ENCODE measurements at places on chromosomes 5 and 9. TPM values are rescaled to one million over a fixed set of nuclear protein-coding genes. Genes with fewer than 3 reads are reported as not detected.
A peak's percentile ranks its signal among the peaks of the same experiment; 100 is the strongest.

The SLC23A1 gene
- not detected for total RNA-seq

GRCh38 chr9:122042056-122042455, 51.1 kb downstream of the TTLL11 start:
- no peak overlapping the region for H3K4me3 ChIP-seq
- H3K27ac ChIP-seq = no peak overlapping the region
- H3K27me3 ChIP-seq = no peaks in the 10 kb centered on the region
- DNase-seq = no peak
- no peaks in the 10 kb centered on the region for H3K36me3 ChIP-seq

DNA sequence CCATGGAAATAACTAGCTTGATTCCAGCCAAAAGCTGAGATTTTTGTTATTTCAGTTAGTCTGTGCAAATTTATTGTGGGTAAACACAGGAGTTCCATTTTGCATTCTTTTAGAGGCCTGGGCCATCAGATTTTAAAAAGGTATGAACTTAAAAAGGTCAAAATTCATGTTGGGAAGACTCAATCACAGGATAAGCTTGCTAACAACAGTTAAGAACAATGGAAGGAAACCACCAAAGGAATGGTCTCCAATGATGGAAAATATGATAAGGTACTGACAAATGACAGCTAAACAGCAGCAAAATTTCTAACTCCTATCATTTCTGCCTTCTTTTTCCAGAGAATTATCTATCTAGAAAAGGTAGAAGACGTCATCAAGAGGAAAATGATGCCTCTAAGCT, 16.0 kb downstream of the ABITRAM start:
- H3K27ac ChIP-seq = no peak overlapping the region
- H3K4me1 ChIP-seq = peaks cover 5% of the 10 kb centered on the region
- no peaks in the 10 kb centered on the region for H3K27me3 ChIP-seq
- H3K36me3 ChIP-seq = peaks cover 16% of the 10 kb centered on the region
- H3K4me3 ChIP-seq = no peak overlapping the region

GRCh38 chr5:5331848-5332247, 90.6 kb upstream of the ICE1 start:
- H3K4me1 ChIP-seq = no peaks in the 10 kb centered on the region
- no peak for DNase-seq
- no peak overlapping the region for H3K4me3 ChIP-seq
- H3K27me3 ChIP-seq = no peaks in the 10 kb centered on the region

The PCDHB3 gene
- not detected for total RNA-seq

DNA sequence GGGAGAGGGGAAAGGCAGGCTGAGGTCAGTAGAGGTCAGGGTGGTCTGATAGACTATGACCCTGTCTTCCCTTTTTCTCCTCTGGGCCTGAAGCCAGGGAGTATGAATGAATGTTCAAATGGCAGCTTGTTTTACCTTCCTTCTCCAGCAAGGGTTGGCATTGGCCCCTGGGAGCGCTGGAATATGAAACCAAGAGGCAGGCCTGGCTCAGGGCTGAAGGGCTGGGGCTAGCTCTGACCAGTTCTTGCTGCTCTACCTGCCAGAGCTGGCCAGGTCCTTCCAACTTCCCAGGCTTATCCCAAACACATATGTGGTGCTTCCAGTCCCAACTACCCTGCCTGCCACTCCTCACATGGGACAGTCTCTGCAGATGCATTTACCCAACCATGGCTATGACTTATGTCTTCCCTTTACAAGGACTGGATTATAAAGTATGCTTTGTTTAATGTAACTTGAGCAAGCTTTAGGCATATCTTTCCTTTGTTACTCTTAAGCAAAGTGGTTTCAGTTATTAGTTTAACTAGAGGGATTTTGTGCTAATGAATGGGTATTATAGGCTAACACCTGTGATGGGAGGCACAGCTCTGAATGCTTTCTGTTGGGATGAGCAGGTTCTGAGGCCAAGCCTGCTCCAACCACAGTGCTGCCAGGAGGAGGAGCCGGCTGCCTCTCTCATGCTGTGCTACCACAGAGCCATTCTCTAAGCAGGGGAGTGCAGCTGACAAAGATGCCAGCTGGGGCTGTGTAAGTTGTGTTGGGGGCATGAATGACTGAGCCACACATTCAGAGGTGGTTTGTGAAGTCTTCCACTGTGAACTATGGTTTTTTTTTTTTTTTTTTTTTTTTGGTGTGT, 6.1 kb downstream of the CCNI2 start:
- no peaks in the 10 kb centered on the region for H3K4me1 ChIP-seq
- no peak overlapping the region for H3K4me3 ChIP-seq
- no peak for DNase-seq
- H3K36me3 ChIP-seq = no peaks in the 10 kb centered on the region
- H3K27ac ChIP-seq = no peak overlapping the region

The RNF183 gene
- not detected for total RNA-seq

The ZFP37 gene
- not detected for total RNA-seq

DNA sequence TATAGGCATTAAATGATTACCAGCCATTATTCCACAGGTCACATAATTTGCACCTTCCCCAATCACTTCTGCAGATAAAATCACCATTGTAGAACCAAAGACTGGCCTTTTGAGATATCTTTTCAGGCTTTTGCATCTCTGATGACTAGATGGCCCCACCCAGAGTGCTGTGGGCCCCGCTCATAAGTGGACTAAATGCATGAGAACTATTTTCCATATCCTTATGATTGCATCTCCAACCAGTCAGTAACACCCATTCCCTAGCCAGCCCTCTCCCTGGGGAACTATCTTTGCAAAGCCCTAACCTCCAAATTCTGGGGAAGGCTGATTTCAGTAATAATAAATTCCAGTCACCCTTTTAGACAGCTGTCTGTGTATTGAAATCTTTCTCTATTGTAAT, 53.5 kb upstream of the CDH9 start:
- no peak for DNase-seq
- H3K4me1 ChIP-seq = no peaks in the 10 kb centered on the region
- no peak overlapping the region for H3K4me3 ChIP-seq
- no peaks in the 10 kb centered on the region for H3K27me3 ChIP-seq

The STPG3 gene
- total RNA-seq = 0.61 TPM

The PCDHA7 gene
- total RNA-seq = not detected

The NUTM2G gene
- not detected for total RNA-seq

GRCh38 chr5:151239237-151239861, 13.6 kb upstream of the GM2A start:
- H3K36me3 ChIP-seq = no peaks in the 10 kb centered on the region
- peaks cover 90% of the 10 kb centered on the region for H3K4me1 ChIP-seq

DNA sequence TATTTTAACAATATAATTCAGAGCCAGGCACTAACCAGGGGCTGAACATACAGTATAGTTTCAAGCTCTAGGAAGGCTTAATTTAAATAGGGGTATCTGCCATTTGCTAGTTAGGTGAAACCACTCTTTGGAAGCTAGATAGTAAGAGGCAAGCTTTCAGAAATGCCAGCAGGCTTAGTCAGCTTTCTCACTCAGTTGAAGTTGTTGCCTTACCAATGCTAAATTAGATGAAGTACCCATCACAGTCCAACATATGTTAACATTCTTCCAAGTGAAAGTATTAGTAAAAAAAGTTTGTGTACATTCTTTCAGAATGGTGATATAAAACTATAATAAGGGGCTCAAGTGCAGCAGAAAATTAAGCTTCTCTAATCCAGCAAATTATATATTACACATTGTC, 215.0 kb downstream of the CNTLN start:
- DNase-seq = no peak
- no peaks in the 10 kb centered on the region for H3K27me3 ChIP-seq
- H3K27ac ChIP-seq = no peak overlapping the region

The DMRT3 gene
- not detected for total RNA-seq

GRCh38 chr5:158096835-158097234, 237.9 kb upstream of the CLINT1 start:
- no peaks in the 10 kb centered on the region for H3K36me3 ChIP-seq
- no peak overlapping the region for H3K27ac ChIP-seq
- no peaks in the 10 kb centered on the region for H3K27me3 ChIP-seq
- no peaks in the 10 kb centered on the region for H3K4me1 ChIP-seq
- no peak for DNase-seq

GRCh38 chr5:55737793-55738192, at the start of gene DDX4:
Gene DDX4 (plus strand): TSS chr5:55738061. CDS start chr5:55738964, 903 bp downstream.
- H3K27ac ChIP-seq = no peak within 1 kb of the TSS
- H3K36me3 ChIP-seq = no peaks in the 10 kb centered on the region
- H3K4me3 ChIP-seq = no peak within 1 kb of the TSS
- H3K4me1 ChIP-seq = no peaks in the 10 kb centered on the region

DNA sequence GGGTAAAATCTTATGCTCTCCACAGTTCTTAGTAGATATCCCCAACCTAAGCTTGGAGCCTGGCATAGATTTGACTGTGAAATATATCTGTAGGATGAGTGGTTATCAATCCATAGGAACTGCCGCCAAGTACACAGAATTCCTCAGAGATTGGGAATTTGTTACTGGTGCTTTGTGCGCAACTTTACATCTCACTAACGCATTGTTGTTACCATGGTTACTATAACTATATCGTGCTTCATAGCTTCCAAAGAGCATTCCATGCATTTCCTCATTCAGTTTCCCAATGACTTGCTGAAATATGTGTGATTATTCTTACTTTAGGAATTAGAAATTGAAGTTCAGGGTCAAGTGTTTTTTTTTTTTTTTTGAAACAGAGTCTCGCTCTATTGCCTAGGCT, 9.5 kb upstream of the GGTA1 start:
- H3K36me3 ChIP-seq = no peaks in the 10 kb centered on the region
- DNase-seq = no peak
- no peak overlapping the region for H3K4me3 ChIP-seq
- peaks cover 13% of the 10 kb centered on the region for H3K4me1 ChIP-seq

GRCh38 chr9:131279196-131279862, 3.0 kb upstream of the FAM78A start:
- H3K4me1 ChIP-seq = peaks cover 12% of the 10 kb centered on the region
- no peak overlapping the region for H3K27ac ChIP-seq
- H3K4me3 ChIP-seq = no peak overlapping the region
- H3K36me3 ChIP-seq = no peaks in the 10 kb centered on the region
- no peaks in the 10 kb centered on the region for H3K27me3 ChIP-seq
- DNase-seq = peak; percentile 40

- H3K4me1 ChIP-seq = no peaks in the 10 kb centered on the region
- no peaks in the 10 kb centered on the region for H3K27me3 ChIP-seq
- H3K4me3 ChIP-seq = no peak overlapping the region
- DNase-seq = no peak
- H3K36me3 ChIP-seq = no peaks in the 10 kb centered on the region
These were observed 8.0 kb downstream of the PDLIM4 start for GRCh38 chr5:132265336-132266030.

The RASGRF2 gene
- 19.4 TPM for total RNA-seq

DNA sequence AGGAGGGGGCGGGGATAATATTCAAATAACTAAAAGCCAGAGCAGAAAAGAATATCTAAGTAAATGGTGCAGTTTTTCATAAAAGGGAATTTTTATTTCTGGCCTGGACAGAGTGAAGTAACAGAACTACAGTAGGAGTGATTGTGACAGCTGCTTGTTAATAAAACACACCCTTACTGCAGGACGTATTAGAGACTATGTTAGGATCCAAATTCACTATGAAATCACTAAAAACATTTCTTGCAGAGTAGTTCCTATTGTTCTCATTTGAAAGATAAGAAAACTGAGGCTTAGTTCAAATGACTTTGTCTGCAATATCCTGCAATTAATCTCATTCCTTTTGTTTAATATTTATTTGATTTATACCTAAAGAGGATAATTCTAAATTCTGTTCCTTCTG, 39.5 kb downstream of the FAM174A start:
- H3K27me3 ChIP-seq = no peaks in the 10 kb centered on the region
- no peak for DNase-seq

GRCh38 chr9:92615790-92616189, 54.1 kb downstream of the IPPK start:
- H3K36me3 ChIP-seq = peaks cover 39% of the 10 kb centered on the region
- H3K27me3 ChIP-seq = no peaks in the 10 kb centered on the region
- H3K4me3 ChIP-seq = no peak overlapping the region
- no peaks in the 10 kb centered on the region for H3K4me1 ChIP-seq
- DNase-seq = no peak
- no peak overlapping the region for H3K27ac ChIP-seq

DNA sequence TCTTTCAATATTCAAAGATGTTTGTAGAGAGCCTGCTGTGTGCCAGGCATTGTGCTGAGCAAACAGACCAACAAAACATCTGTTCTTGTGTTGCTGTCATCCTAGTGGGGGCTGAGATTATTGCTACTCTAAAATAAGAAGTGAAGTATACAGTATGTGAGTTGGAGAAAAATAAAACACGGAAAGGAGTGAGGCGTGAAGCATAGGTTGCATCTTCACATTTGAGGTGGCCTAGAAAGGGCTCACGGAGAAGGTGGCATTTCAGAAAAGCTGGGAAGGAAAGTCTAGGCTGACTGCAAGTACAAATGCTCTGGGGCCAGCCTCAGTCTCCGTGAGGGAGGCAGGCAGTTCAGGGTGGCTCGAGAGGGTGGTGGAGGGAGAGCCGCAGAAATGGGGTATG, 80.3 kb downstream of the CSNK1A1 start:
- no peaks in the 10 kb centered on the region for H3K4me1 ChIP-seq
- H3K27ac ChIP-seq = no peak overlapping the region
- H3K27me3 ChIP-seq = no peaks in the 10 kb centered on the region
- DNase-seq = no peak

The NR6A1 gene
- total RNA-seq = 3.1 TPM

GRCh38 chr9:18260521-18260920, 213.4 kb upstream of the ADAMTSL1 start:
- no peaks in the 10 kb centered on the region for H3K4me1 ChIP-seq
- peak; percentile 22 for DNase-seq
- no peak overlapping the region for H3K27ac ChIP-seq

DNA sequence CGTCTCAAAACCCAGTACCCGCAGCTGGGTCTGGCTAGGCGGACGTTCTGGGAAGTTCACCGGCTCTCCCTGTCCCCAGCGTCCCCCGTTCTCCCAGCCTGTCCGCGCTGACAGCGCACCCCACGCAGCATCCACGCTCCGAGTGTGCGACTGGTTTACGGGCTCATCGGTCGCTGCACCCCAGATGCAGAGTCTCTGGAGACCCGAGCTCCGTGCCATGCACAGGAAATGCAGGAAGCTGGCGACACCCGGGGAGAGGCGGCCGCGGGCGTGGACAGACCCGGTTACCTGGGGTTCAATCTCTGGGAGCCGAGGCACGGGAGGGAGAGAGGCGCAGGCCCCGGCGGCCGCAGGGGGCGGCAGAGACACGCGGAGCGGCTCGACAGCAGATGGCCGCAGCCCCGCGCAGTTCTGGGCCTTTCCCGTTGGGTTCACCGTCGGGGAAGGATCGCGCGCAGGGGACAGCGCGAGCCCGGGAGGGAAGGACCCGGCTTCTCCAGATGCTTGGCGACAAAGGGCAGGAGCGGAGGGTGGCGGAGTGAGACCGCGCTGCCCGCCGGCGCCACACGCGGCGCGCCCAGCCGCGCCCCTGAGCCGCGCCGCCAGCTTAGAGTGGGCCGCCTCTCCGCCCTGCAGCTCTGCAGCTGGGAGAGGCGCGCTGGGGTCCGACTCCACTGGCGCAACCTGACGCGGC, 558 bp downstream of the SHROOM1 start:
- peaks cover 8% of the 10 kb centered on the region for H3K4me1 ChIP-seq
- DNase-seq = peak; percentile 89
- no peaks in the 10 kb centered on the region for H3K36me3 ChIP-seq

- no peaks in the 10 kb centered on the region for H3K36me3 ChIP-seq
- H3K4me3 ChIP-seq = no peak overlapping the region
- no peak for DNase-seq
These were observed 415.0 kb downstream of the ARHGEF28 start for GRCh38 chr5:74040811-74041491.
